Activated CD4-positive, alpha-beta T cell treated with anti-CD3 and anti-CD28 coated beads for 36 hours (primary cell): ENCODE measurements at places on chromosomes 7 and 10. TPM values are rescaled to one million over a fixed set of nuclear protein-coding genes. Genes with fewer than 3 reads are reported as not detected.

DNA sequence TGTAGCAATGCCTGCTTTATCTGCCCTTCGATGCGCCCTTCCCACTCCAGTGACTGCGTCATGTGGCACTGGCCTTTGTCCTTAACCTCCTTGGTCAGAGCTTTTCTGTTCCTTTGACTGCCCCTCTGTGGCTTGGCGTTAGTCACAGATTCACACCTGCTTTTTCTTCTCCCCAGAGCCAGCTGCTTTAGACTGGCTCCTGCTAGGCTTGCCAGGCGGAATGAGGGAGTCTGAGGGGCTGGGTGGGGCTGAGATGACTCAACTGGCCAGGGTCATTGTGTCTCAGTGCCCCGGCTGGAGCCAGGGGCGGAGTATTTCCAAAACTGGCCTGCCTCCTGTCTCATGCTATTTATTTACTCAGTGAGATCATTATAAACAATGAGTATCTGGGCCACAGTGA lies 194.1 kb downstream of the EMX2 start:
- no peaks in the 10 kb centered on the region for H3K4me1 ChIP-seq
- peaks cover 26% of the 10 kb centered on the region for H3K27me3 ChIP-seq
- no peak overlapping the region for H3K27ac ChIP-seq
- DNase-seq = no peak

SLF2 gene
- 30.9 TPM for total RNA-seq

- no peaks in the 10 kb centered on the region for H3K4me1 ChIP-seq
- H3K27ac ChIP-seq = no peak overlapping the region
- no peaks in the 10 kb centered on the region for H3K27me3 ChIP-seq
- DNase-seq = no peak
Observed at GRCh38 chr10:954396-954795, 22.9 kb upstream of the LARP4B start.

GRCh38 chr7:21094589-21094988 lies 307.9 kb upstream of the SP8 start:
- H3K4me1 ChIP-seq = no peaks in the 10 kb centered on the region
- DNase-seq = no peak
- H3K4me3 ChIP-seq = no peak overlapping the region

DNA sequence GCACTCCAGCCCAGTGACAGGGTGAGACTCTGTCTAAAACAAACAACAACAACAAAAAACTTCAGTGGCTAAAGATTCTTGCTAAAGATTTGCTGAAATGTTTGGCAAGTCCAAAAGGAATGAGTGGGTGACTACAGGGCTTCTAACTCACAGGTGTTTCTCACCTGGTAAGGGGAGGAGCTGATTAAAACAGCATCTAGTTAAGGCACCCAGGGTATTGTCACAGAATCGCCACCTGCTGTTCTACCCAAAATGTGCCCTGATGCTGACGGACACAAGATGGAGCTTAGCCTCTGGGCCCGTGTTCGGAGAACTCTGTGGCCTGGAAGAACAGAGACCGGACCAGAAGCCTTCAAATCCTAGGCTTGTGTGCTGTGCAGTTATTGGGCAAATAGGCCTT lies 336.0 kb upstream of the GALNT17 start:
- DNase-seq = no peak
- H3K36me3 ChIP-seq = no peaks in the 10 kb centered on the region
- H3K27me3 ChIP-seq = no peaks in the 10 kb centered on the region
- peaks cover 9% of the 10 kb centered on the region for H3K4me1 ChIP-seq

CPXM2 gene
- total RNA-seq = not detected

POLR2J gene
- total RNA-seq = 32.6 TPM

DNA sequence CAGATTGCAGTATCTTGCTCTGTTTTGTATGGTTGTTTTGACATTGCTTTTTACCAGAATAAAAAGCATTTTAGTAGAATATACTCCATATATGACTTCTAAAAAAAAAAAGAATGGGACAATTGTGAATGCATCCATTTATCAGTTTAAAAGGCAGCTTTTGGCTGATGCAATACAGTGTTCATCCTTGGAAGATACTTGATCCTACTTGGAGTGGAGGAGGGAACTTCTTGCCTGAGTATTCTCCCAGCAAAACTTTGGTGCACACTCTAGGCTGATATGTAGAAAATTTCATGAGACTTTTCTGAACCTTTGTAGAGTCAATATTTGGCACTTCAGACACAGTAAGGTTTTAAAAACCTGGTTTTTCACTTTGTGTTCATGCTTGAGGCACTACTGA lies 40.2 kb downstream of the WDR11 start:
- H3K4me1 ChIP-seq = no peaks in the 10 kb centered on the region
- no peaks in the 10 kb centered on the region for H3K27me3 ChIP-seq
- no peak overlapping the region for H3K27ac ChIP-seq
- no peak overlapping the region for H3K4me3 ChIP-seq

HTRA1 gene
- not detected for total RNA-seq

DNA sequence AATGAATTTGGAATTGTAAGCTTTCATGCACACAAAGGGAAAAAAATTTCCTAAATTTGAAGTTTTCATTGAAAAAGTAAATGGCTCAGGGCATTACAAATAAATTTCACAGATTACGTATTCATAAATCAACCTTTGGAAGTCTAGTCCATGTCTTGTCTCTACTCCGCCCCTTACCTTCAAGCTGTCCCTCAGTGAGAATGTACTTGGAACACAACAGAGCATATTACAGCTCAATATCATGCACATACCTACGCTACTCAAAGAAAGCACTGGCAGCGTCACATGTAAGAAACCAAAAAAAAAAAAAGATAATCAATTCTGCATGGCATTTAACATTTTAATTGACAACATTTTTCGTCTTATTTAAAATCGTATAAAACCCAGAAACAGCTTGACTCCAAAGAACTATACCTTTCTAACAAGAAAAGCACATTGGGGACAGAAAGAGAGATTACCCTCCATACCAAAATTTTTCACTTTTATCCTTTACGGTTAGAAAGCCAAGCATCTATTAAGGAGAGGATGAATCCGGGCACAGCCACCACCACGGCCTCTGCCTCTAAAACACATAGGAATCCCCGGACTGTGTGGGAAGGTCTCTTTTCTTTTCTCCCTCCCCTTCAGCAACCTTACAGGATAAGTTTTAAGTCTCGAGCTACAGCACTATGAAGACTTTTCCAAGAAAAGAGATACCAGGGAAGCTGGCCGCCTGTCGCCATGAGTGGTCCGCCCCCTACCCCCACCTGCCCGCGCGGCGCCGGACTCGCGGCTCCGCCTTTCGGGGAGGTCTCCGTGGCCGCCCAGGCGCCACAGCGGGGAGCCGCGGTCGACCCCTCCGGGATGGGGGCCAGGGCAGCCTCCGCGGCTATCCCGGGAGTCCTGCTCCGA lies 1.1 kb downstream of the JMJD1C start:
- H3K36me3 ChIP-seq = no peaks in the 10 kb centered on the region
- H3K4me3 ChIP-seq = peak overlapping the region; percentile 94
- H3K27me3 ChIP-seq = no peaks in the 10 kb centered on the region
- H3K27ac ChIP-seq = no peak overlapping the region

DNA sequence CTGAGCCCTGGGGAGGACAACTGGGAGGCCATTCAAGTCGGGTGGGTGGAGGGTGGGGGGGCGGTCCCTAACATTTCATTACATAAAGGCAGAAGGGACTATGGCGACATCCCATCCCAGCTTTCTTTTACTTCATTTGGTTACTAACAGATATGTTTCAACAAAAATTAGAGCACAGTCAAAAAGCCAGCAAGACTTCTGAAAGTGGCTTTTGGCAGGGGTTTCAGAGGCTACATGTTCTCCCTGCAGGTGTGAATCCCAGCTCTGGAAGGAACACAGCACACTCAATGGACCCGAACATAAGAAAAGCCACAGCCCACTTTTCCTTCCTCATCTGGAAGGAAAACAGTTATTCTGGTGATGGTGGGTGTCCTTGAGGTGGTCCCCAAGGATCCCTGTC lies 7.1 kb downstream of the FAM171A1 start:
- no peak for DNase-seq
- no peaks in the 10 kb centered on the region for H3K4me1 ChIP-seq
- no peak overlapping the region for H3K27ac ChIP-seq
- no peaks in the 10 kb centered on the region for H3K36me3 ChIP-seq
- no peaks in the 10 kb centered on the region for H3K27me3 ChIP-seq

GRCh38 chr10:52063159-52063558 lies 250.9 kb upstream of the DKK1 start:
- no peak for DNase-seq
- H3K4me1 ChIP-seq = no peaks in the 10 kb centered on the region
- H3K36me3 ChIP-seq = no peaks in the 10 kb centered on the region
- no peak overlapping the region for H3K4me3 ChIP-seq
- no peaks in the 10 kb centered on the region for H3K27me3 ChIP-seq

- H3K36me3 ChIP-seq = no peaks in the 10 kb centered on the region
- no peaks in the 10 kb centered on the region for H3K4me1 ChIP-seq
- no peak overlapping the region for H3K4me3 ChIP-seq
Observed at GRCh38 chr10:62451611-62451975, 77.4 kb downstream of the ZNF365 start.

GRCh38 chr10:14703631-14704001 lies 71.1 kb downstream of the FAM107B start:
- H3K36me3 ChIP-seq = no peaks in the 10 kb centered on the region
- no peak for DNase-seq
- peaks cover 4% of the 10 kb centered on the region for H3K4me1 ChIP-seq
- H3K27me3 ChIP-seq = no peaks in the 10 kb centered on the region
- no peak overlapping the region for H3K4me3 ChIP-seq
- no peak overlapping the region for H3K27ac ChIP-seq

NEUROD6 gene
- total RNA-seq = not detected

- no peak for DNase-seq
- H3K27me3 ChIP-seq = no peaks in the 10 kb centered on the region
- peaks cover 39% of the 10 kb centered on the region for H3K4me1 ChIP-seq
- peak overlapping the region; percentile 52 for H3K27ac ChIP-seq
Observed at GRCh38 chr10:102608487-102608886, 35.8 kb upstream of the TRIM8 start.

PLAC9 gene
- total RNA-seq = not detected

DNA sequence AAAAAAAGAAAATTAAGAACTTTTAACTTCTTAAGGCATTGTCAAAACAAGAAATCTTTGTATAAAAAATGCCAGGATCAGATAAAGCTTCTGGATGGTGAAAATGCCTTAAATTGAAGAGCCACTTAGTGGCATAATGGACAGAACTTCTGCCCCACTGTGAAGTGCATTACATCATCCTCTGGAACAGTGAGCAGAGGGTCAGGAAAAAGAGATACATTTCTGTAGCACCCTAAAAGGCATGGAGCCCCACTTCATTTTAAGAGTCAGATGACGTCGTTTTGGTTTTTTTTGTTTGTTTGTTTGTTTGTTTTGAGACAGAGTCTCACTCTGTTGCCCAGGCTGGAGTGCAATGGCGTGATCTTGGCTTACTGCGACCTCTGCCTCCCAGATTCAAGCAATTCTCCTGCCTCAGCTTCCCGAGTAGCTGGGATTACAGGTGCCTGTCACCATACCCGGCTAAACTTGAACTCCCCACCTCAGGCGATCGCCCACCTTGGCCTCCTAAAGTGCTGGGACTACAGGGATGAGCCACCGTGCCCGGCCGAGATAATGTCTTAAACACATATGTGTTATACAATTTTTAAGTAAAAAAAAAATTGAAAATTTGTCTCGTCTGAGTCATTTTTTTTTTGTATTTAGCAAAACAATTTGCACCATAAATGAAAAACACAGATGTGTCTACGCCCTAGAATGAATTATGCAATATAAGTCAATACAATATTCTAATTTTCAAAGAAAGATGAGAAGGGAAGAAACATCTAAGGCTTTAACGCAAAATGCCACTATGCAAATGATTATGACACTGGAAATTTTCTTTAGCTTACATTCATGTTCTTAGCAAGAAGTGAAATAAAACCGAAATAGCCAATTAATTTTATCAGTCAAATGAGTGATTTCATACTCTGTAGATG lies 29.2 kb downstream of the SLC13A1 start:
- no peak overlapping the region for H3K27ac ChIP-seq
- DNase-seq = no peak
- no peaks in the 10 kb centered on the region for H3K4me1 ChIP-seq
- H3K27me3 ChIP-seq = no peaks in the 10 kb centered on the region
- no peak overlapping the region for H3K4me3 ChIP-seq
- H3K36me3 ChIP-seq = no peaks in the 10 kb centered on the region

GJD4 gene
- not detected for total RNA-seq

ADO gene
- total RNA-seq = 23.2 TPM

- H3K4me1 ChIP-seq = peaks cover 28% of the 10 kb centered on the region
- H3K36me3 ChIP-seq = peaks cover 4% of the 10 kb centered on the region
- no peak for DNase-seq
- no peak overlapping the region for H3K4me3 ChIP-seq
Observed at GRCh38 chr7:44854644-44855364, 6.9 kb upstream of the H2AZ2 start.

DNA sequence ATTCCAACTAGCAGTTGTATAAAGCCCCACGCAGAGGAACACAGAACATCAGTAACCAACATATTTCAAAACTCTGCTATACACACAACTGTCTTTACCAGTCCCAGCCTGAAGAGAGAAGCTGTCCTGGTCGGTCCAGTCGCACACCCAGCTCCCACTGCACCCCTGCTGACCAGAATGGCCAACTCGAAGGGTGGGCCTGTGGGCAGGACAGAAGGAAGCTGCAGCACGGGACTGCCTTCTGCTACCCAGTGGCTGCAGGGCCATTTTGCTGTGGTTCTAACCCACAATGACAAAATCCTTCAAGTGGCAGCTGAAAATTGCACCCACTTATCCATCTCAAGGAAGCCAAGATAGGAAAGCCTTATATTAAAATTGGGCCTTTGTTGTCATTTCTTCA lies 48.2 kb downstream of the GSDME start:
- H3K4me1 ChIP-seq = no peaks in the 10 kb centered on the region
- no peak overlapping the region for H3K4me3 ChIP-seq
- no peaks in the 10 kb centered on the region for H3K36me3 ChIP-seq
- no peak for DNase-seq
- H3K27me3 ChIP-seq = peaks cover 4% of the 10 kb centered on the region

DNA sequence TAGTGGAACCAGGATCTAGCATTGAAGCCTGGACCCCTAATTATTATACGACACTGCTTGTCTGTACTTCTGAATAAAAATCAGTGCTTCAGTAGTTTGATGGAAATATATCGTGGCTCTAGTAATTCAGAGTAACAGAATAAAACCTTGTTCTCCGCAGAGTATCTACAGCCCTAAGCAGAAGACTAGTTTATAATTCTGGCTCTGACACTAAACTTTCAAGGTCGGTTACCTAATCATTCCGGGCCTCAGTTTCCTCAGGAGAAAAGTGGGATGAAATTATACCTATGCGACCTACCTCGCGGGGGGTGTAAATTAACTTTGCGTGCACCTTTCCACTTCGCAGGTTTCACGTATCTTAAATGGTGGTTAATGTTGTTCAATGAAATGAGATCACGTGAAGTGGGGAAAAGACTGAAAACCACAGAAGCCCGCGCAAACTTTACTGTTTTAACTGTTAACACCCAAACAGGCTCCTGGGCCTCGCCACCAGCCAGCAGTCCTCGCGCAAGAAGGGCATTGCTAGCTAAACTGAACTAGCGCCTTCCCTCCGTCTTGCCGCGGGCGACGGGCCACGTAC lies 615 bp downstream of the THAP5 start:
- peaks cover 35% of the 10 kb centered on the region for H3K4me1 ChIP-seq
- peaks cover 50% of the 10 kb centered on the region for H3K36me3 ChIP-seq
- peak overlapping the region; percentile 99 for H3K27ac ChIP-seq
- H3K4me3 ChIP-seq = peak overlapping the region; percentile 98
- no peaks in the 10 kb centered on the region for H3K27me3 ChIP-seq
- DNase-seq = no peak
